ENCODE measurements at places on chromosomes 2 and 18.

- DNase-seq: no peak
Observed at GRCh38 chr2:241257419-241258032, 57.9 kb downstream of the HDLBP start.

DNA sequence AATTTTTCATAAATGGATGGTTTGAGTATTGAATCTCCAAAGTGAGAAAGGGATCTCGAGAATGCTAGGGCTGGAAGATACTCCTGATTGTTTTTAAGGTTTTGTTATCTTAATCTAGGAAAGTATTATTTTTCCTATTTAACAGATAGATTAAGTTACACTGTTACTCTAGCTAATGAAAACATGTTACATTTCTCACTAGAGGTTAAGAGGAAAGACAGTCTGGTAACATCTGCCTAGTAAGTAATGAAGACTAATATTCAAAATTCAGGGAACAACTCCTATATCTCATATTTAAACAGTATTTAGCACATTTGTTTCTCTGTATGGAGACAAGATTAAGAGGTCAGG is 2.0 kb downstream of the GALNT3 start:
- no peak for DNase-seq

GRCh38 chr2:231601356-231602229 is 8.9 kb downstream of the TEX44 start:
- DNase-seq: peak; percentile 70

- DNase-seq: peak; percentile 54
Observed at GRCh38 chr18:12304351-12305210, 3.5 kb upstream of the TUBB6 start.

DNA sequence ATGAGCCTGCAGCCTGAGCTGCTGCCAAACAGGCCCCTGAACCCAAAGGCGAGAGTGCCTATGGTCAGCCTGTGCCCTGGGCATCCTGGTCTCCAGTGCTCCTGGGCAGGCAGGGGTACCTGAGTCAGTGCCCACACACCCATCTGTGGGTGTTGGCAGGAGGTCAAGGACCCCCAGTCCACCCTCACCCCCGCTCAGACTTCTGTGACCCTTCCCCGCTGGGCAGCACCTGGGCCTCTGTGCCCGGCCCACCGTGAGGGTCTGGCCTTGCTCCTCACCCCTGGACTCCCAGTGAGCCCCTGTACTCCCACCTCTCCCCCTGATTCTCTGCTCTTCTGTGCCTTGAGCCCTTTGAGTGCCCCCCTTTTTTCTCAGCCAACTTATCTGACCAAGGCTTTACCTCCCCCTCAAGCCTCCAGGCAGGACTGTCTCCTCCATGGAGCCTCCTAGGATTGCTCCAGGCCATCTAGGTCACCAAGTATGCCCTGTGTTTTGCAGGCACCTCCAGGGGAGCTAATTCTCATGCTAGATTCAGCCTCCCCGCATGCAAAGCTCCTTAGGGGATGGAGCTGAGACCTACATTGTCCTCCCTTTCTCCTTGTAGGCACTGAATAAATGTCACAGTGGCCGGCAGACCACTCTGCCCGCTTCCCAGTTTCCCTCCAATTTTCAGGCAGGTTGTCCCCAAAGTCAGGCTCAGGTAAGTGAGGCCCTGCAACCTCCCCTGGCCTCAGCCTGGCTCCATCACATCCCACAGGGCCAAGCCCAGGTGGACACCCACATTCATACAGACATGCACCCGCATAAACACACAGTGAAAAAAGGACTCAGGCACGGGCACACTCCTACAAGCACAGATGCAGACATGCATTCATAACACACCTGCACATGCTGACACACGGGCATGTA is 21.9 kb upstream of the PTMA start:
- no peak for DNase-seq

GRCh38 chr2:210230518-210230917 is 5.3 kb upstream of the ACADL start:
- DNase-seq: no peak

DNA sequence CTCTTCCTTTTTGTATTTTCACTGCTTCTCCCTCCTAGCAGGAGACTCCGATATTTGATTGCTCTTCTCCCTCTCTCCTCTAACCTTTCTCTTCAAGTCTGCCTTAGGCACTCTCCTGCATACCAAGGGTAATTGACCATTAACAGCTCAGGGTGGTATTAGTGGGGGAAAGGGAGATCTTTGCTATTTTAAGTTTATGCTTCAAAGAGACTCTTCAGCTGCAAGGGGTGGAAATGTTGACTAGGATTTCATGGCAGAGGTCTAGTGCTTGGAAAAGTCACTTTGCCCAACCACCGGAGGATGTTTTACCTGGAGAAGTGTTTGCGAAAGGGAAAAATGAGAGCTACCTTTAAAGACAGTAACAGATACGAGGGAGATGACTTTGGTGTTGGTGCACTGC is 453.7 kb downstream of the SLC4A3 start:
- DNase-seq: no peak

DNA sequence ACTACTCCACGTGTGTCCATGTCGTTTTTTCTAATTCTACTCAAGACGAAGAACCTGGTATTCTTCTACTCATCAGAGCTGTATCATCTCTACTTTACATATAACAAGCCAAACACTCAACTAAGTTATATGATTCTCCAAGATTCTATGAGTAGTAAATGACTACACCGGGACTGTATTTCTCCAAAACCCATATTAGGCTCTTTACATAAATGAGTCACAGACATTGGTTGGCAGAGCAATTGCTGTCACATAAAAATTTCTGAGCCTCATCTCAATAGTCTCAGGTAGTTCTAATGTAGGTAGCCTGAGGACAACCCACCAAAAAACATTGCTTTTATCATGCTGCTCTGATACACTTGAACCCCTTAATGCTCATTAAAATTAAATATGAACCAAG is 1092.3 kb upstream of the NXPH2 start:
- DNase-seq: no peak

DNA sequence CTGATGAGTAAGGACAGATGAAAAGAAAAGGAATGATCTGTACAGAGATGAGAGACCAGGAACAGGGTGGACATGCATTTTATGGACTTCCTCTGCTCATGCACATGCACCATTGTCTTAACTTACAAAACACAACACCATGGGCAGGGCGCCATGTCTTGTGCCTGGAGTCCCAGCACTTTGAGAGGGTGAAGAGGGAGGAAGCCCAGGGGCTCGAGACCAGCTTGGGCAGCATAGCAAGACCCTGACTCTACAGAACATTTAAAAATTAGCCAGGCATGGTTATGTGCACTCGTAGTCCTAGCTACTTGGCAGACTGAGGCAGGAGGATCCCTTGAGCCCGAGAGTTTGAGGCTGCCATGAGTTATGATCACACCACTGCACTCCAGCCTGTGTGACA is 86.9 kb downstream of the ZFP36L2 start:
- no peak for DNase-seq

DNA sequence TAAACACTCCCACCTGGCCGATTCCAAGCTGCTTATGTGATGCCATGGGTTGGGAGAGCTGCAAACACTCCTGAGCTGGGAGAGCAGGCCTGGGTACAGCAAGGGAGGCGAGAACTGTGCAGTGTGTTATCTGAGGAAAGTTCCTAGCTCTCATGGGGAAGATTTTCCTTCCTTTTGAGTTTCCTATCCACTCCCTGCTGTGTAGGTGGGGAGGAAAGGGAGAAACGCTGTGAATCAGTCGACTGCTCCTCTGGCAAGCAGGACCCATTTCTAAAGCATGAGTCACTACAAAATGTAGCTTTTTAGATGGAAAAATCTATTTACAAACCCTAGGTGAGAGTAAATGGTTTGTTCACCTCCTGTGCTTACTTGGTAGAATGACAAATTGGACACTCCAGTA is 80.4 kb downstream of the SH3RF3 start:
- DNase-seq: no peak

Data from T47D (cell line).